ENCODE measurements at places on chromosomes 4 and X.

- no peak for DNase-seq
Observed at GRCh38 chrX:153755136-153755535, 8.9 kb upstream of the PLXNB3 start.

GRCh38 chr4:103036169-103036568 is 16.7 kb upstream of the SLC9B1 start:
- DNase-seq, result no peak

DNA sequence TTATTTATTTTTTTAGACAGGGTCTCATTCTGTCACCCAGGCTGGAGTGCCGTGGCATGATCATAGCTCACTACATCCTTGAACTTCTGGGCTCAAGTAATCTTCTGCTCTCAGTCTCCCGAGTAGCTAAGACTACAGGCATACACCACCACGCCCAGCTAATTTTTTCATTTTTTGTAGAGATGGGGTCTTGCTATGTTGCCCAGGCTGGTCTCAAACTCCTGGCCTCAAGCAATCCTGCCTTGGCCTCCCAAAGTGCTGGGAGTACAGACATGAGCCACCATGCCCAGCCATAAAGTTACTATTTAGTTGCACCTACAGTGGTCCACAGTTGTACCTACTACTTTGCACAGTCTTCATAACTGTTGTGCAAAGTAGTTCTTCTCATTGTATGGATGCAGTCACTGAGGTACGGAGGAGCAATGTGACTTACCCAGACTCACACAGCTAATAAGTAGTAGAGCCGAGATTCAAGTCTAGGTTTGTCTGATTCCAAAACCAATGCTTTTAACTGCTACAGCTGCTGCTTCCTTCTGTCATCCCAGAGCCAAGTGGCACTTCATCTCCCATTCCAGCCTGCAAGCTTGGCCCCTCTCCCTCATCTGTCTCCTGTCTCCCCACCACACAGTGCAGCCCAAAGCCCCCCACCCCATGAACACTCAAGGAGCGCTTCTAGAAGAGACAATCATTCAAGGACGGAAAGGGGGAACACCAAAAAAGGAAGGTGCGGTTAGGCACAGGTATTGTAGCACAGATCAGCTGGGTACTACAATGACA is 24.0 kb upstream of the IQSEC2 start:
- no peak for DNase-seq

DNA sequence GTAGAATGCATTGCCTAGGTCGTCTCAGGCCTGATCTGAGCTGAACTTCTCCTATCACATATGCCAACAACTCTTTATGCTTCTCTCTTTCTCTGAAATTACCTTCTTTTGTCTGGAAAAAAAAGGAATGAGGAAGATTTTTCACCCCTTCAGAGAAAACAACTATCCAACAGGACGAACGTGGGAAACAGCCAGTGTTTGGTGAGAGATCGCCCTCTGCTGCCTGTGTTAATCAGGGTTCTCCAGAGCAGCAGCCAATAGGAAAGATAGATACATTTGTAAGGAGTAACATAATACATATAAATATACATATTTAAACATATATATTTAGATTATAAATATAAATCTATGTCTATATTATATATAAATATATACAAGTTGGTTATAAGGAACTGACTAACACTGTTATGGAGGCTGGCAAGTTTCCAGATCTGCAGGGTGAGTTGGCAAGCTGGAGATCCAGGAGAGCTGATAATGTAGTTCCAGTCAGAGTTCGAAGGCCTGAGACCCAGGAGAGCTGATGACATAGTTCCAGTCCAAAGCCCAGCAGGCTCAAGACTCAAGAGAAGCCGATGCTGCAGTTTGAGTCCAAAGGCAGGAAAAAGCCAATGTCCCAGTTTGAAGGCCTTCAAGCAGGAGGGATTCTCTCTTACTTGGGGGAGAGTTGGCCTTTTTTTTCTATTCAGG is 13.3 kb downstream of the CETN2 start:
- DNase-seq, result no peak

DNA sequence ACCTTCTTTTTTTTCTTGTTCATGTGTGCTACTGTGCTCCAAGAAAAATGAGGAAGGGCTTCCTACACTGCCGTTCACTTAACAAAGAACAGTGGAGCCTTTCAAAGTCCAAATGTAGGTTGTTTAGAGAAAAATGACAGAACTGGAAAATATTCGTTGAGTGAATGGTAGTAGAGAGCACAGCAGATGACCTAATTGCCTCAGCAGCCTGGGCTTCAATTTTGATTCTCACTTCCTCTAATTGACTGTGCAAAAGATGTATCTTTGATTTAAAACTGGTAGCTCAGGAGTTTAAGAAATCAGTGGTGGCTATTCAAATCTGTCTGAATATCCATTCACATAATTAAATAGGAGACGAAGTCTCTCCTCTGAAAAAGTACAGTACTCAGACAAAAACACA is 5.2 kb downstream of the NLGN4X start:
- DNase-seq, result no peak

DNA sequence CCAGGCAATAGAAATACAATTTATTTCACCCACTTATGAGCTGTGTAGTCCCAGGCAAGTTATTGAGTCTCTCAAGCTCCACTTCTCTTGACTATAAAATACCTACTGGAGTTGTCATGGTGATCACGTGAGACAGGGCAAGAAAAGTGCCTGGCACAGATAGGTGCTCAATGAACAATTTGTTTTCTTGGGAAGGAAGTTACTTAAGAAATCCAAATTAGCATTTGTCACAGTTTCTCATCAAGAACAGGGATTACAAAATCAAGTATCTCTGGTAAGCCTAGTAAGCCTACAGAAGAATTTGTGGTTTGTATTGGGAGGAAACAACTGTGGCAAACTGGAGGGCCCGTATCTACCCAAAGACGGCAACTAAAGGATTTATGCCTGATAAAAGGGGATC is 37.5 kb upstream of the RASGEF1B start:
- peak; percentile 18 for DNase-seq

GRCh38 chrX:40095583-40096394 is 2.0 kb downstream of the BCOR start:
- DNase-seq, result peak; percentile 44

DNA sequence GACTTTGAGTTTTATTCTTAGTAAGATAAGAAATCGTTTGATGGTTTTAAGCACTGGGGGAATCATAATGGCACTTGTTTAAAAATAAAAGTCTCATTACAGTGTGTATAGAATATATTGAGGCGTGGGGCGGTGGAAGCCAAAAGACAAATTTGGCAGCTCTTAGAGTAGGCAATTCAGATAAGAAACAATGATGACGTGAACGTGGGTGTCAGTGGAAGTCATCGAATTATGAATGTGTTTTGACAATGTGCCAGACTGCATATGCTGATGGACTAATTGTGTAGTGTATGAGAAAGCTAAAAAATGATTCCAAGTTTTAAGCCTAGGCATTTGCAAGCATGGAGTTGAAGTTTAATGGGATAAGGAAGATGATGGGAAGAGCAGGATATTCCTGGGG is 35.8 kb downstream of the SPANXD start:
- no peak for DNase-seq

DNA sequence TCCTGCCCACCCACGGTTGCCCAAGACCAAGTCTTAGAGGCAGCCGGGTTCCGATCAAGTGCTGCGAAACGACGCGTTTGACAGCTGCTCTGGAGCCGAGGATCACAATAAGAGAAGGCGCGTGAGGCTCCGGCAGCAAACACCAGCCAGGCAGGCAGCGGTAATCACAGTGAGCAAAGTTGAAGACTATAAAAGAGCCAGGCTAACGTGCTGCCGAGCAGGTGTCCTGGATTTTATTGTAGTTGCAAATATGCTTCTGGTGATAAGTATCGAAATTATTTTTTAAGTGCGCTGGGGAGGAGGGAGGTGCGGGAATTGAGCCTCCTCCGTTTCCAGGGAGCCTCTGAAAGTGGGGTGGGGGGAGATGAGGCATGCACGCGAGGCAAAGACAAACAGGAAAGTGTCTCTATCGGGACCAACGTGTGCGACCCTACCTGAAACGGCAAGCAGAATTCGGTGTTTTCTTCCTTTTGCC is 590 bp downstream of the GABRA2 start:
- DNase-seq, result no peak

DNA sequence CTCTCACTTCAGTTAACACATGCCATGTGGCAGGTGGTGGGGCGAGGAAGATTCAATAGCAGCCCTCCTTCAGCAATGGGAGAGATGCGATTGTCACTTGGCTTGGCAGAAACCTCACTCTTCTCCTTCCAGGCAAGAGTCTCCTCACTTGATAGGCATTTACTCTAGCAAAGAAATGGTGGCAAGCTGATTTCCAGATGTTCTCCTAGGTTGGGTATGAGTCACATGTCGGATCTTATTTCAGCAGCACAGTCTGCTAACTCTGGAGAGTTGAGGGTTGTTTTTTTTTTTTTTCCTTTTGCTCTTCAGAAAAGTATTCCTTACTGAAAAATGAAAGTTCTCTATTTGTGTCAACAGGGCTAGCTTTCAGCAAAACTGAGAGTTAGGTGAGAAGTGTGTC is 119.5 kb upstream of the CHRDL1 start:
- no peak for DNase-seq

- no peak for DNase-seq
Observed at GRCh38 chr4:112284662-112285411, 867 bp downstream of the TIFA start.

DNA sequence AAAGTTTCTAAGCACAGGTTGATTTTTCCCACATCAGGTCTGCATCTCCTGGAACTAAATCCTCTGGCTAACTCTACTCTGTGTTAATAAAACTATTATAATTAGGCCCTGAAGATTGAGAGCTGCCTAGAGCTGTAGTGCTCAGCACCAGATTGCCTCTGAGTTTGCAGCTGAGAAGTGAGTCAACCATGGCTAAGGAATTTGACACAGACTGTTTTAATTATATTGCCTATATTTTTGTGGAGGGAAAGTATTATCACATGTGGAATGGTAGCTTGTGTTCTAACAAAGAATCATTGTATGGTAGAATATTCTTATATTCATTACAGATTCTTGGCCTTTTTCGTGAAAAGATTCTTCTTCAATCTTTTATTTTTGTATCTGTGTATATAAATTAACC is 1907.6 kb upstream of the TENM3 start:
- DNase-seq, result no peak

- DNase-seq, result no peak
Observed at GRCh38 chr4:87081826-87082225, 138.6 kb downstream of the KLHL8 start.

DNA sequence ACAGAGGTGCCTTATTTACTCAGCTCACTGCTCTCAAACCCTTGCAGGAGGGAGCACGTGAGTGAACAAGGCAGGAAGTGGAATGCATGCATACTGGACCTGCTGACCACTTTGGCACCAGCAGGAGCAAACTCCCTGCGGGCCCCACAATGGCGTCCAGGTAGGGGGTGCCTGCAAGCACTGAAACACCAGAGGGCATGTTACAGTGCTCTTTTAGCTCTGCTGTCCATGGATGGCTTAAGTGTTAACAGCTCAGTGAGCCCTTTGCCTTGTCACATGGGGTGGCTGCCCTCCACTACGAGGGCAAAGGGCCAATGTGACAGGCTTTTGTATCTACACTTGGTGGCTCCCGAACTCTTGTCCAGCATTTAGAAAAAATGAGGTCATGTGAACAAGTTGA is 199.5 kb upstream of the UGT8 start:
- DNase-seq, result no peak

DNA sequence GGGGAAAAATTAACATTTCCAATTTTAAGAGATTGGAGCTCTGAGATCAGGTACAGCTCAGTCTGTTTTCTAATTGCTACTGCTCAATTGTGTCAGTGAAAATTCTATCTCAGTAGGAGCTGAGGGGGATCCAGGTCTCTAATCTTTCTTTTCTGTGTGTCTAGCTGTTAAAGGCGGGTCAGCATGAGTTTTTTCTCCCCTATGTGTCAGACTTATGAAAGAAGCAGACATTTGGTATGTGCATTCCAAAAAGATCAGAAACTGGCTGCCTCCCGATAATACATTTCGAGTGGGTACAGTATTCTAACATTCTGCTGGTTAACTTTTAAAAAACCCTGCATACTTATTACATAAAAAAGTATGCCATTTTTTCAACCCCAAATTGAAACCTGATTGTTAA is 72.4 kb downstream of the PCDH7 start:
- no peak for DNase-seq
